ENCODE measurements at places on chromosomes 13 and 19. TPM values are rescaled to one million over a fixed set of nuclear protein-coding genes. Genes with fewer than 3 reads are reported as not detected.

TEX29 gene
- not detected for total RNA-seq

PABPC3 gene
- total RNA-seq: under 0.01 TPM

FSTL3 gene
- total RNA-seq: 280 TPM

MIA gene
- total RNA-seq: not detected

DLL3 gene
- total RNA-seq: 0.23 TPM

SLC25A41 gene
- not detected for total RNA-seq

DIRAS1 gene
- 9.1 TPM for total RNA-seq

RANBP3 gene
- total RNA-seq: 42.9 TPM

CACNG7 gene
- total RNA-seq: 3.7 TPM

RDH8 gene
- total RNA-seq: not detected

GNG8 gene
- not detected for total RNA-seq

TTYH1 gene
- 0.23 TPM for total RNA-seq

CAPN12 gene
- total RNA-seq: not detected

OR7A5 gene
- not detected for total RNA-seq

Data from pericardium fibroblast (primary cell).